ENCODE measurements at places on chromosomes 2 and 18. TPM values are rescaled to one million over a fixed set of nuclear protein-coding genes. Genes with fewer than 3 reads are reported as not detected.

DNA sequence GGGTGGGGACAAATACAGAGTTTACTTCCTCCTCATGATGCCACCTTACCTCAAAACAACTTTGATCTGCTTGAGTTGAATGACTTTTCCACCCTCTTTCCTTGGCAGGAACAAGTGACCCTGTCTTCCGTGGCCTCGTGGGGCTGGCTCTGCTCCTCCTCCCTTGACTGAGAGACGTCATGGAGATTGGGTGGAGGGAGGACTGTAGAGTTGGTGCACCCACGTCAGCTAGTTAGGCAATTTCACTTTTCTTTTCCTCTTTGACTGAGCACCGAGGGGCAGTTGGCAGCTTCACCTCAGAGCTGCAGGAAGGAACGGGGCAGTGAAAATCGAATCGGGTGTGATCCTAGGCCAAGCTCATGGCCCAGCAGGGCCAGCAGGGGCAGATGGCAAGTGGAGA is at the start of gene SP140:
TSS of gene SP140 (plus strand) at position 251 of the 400 bp plus-strand sequence. CDS start at position 360, 109 bp downstream.
- peak; percentile 65 for DNase-seq

- no peak for DNase-seq
These were observed 75.6 kb downstream of the TPO start for GRCh38 chr2:1488851-1489250.

Gene TFCP2L1
- total RNA-seq: 4.6 TPM

- DNase-seq: no peak
These were observed 63.7 kb upstream of the ZCCHC2 start for GRCh38 chr18:62458868-62459716.
